ENCODE measurements at places on chromosomes 2 and 18.

GRCh38 chr2:189273734-189274133 is 94.2 kb upstream of the COL5A2 start:
- DNase-seq: no peak

DNA sequence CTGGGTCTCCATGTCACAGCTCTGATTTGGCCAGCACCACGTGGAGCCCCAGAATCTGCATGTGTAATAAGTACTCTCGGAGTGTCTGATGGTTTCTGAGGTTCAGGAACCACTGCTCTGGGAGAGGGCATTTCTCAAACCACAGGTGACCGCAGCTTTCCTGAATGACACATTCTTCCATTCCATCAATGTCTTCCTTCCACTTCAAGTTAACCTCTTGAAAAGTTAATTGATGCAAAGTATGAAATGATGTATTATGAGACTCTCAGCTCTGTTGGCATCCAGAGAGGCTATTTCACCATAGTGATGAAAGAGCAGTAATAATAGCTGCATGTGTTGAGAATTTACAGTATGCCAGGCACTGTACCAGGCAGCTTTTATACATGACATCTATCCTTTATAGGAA is 61.3 kb upstream of the CRIM1 start:
- no peak for DNase-seq

- DNase-seq: no peak
Measured at GRCh38 chr18:31099450-31100230, 2.6 kb downstream of the DSC2 start.

DNA sequence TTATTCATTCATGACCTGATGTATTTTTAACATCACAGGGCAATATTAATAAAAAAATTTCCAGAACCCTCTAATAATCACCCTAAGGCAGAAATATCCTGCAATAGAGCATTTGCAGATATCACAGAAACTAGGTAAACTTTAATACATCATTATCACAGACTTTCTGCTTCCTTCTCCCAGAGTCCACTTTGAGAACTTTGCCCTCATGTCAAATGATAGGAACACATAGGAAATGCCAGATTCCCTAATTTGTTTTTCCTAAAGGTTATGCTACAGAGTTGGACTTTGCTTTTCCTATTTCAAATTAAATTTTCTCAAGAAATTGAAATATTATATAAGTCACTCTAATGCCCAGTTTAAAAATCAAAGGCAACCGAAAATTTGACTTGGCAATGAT is 352.8 kb upstream of the LRP1B start:
- no peak for DNase-seq

- DNase-seq: no peak
Measured at GRCh38 chr18:50199346-50199855, 4.5 kb upstream of the MYO5B start.

- no peak for DNase-seq
Measured at GRCh38 chr2:190984595-190984994, 29.4 kb downstream of the STAT1 start.

GRCh38 chr18:32243358-32243757 is 53.5 kb downstream of the MEP1B start:
- DNase-seq: no peak

GRCh38 chr2:14257801-14258507 is 374.6 kb upstream of the LRATD1 start:
- no peak for DNase-seq

DNA sequence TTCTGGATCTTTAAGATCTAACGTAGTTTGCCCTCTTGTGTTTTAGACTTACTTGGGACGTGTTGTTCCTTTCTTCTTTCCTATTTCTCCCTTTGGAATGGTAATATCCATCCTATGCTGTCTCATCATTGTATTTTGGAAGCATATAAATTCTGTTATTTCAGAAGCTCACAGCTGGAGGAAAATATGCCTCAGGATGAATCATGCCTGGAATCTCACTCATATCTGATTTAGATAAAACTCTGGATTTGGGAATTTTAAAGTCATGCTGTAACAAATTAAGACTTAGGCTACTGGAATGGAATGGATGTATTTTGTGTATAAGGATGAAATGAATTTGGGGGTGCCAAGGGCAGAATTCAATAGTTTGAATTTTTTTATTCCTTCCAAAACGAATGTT is 245.2 kb upstream of the GULP1 start:
- DNase-seq: no peak

- DNase-seq: no peak
Measured at GRCh38 chr2:84880645-84881521, at the start of gene TRABD2A. TSS of gene TRABD2A (minus strand) at chr2:84881084. CDS start at chr2:84881039, 45 bp downstream.

DNA sequence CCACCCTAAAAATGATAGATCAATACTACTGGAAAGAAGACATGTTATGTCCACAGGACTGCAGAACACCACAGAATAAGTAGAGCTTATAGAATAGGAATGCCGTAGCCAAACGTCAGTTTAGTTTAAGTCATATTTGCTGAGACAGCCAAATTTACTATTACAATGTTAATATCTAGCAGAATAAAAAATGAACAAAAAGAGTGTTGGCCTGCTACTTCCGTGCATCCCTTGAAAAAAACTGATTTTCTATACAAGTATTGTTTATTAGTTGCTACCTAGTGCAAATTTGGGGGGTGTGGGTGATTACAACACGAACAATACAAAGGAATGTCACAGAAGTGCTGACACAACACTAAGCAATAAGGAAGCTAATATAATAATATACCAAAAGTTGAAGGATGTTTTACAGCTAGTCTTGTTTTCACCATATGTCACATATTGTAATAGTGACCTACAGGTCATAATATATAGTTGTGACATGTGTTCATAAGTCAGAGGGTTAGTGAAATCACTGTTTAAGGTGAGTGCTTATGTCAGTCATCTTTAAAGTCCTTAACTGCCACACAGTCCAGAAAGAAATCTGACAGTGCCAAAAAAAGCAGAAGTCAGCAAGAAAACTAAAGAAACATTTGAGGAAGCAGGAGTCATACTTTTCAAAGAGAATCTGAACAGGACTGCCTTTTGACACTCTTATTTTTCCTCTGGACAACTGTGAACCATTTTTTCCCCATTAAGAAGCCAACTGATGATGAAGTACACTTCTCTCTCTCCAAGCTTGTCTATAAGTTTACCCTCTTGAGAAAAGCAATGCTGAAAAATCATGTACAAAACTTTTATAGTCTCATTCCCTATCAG is 376.4 kb downstream of the ZEB2 start:
- DNase-seq: no peak

- DNase-seq: no peak
Measured at GRCh38 chr2:2871480-2872308, 505.9 kb downstream of the EIPR1 start.

- DNase-seq: no peak
Measured at GRCh38 chr2:189285349-189285748, 105.8 kb upstream of the COL5A2 start.

DNA sequence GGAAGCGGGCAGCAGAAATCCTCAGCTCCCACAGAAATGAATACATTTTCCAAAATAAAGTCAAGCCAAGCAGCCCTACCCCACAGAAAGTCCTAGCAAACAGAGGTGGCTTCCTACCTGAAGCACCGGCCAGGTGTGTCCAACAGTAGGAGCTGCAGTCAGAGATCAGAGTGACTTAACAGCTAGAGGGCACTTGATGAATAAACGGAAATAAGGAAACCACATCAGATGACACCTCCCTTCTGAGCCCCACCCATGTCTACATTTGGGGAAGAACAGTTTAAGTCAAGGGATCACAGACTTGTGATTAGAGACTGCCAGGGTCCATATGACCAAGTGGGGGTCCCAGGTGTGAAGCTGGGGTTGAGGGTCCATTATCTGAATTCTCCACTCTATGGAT is at the start of gene CXCR1:
Gene CXCR1, minus strand, starts transcription at position 172 of the 400 bp plus-strand sequence. CDS start 1,751 bp downstream, outside the sequence.
- DNase-seq: no peak

GRCh38 chr2:180707175-180707883 is 273.1 kb upstream of the UBE2E3 start:
- no peak for DNase-seq

DNA sequence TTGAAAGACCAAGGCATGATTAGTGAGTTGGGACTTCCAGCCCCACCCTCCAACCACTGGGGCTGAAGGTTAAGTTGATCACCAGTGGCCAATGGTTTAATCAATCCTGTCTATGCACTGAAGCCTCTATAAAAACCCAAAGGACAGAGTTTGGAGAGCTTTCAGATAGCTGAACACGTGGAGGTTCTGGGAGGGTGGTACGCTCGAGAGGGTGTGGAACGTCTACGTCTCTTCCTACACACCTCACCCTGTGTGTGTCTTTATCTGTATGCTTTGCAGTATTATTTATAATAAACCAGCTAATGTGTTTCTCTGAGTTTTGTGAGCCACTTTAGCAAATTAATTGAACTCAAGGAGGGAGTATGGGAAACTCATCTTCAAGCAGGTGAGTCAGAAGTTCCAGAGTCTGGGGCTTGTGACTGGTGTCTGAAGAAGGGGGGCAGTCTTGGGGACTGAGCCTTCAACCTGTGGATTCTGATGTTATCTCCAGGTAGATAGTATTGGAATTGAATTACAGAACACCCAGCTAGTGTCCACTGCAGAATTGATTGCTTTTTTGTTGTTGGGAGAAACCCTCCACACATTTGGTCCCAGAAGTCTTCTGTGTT is 20.3 kb downstream of the ACTR3 start:
- DNase-seq: no peak

- DNase-seq: no peak
Measured at GRCh38 chr2:222180619-222181018, 118.2 kb downstream of the PAX3 start.

DNA sequence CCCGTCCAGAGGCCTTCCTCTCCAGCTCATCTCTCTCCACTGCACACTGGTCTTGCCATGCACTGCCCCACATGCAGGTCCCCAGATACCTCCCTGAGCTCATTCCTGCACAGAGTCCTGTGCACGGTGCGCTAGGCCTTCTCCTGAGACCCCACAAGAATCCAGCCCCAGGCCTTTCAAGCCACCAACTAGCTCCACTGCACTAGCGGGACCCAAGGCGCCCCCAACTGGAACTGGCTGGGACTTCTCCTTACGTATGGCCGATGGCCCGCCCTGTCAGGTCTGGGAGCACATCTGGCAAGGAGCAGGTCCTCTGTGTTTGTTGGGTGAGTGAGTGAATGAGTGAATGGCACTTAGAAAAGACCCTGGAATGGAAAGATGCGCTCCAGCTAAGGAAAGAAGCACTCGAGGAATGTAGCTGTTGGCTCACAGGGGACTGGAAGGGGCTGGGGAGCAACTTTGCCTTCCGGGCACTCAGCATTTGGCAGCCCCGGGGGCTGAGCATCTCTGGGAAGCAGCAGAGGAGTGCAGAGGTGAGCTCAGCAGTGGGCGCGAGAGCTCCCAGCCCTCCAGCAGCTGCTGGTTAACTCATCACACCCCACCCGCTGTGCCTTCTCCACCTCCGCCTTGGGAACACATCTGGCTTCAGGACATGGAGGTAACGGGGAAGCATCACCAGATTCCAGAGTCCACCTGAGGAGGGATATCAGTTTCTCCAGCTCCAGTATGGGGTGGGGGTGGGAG is 223.1 kb downstream of the GLI2 start:
- peak; percentile 41 for DNase-seq

GRCh38 chr2:8693157-8693821 is 11.4 kb downstream of the ID2 start:
- peak; percentile 82 for DNase-seq

DNA sequence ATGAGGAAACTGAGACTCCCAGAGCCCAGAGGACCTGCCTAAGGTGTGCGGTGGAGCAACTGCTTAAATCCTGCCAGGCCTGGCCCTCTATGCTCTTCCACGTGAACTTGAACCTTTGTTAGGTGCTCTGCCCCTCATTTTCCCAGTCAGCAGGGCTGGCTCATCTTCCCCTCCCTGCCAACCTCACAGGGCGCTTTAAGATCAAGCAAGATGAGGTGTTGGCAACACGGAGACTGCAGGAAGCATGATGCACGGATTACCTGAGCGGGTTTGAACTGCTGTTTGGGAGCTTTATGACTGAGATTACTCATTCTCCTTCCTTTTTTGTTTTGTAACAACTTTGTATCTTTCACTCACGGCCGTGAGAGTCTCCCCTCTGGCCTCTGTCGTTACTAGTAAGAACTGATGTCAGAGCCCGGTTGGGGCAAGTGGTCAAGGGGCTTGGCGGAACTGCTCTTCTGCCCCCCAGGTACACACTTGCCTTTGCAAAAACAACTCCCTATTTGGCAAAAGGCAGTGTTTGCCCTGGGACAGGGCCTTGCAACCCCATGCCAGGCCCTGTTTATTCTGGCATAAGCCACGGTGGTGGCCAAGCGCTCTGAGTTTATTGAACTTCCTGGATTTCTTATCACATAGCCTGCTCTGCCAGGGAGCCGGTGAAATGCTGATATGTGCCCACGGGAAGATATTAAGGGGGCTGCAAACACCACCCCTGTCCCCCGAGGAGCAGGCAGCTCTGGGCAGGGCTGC is 127.8 kb downstream of the INHBB start:
- DNase-seq: no peak

DNA sequence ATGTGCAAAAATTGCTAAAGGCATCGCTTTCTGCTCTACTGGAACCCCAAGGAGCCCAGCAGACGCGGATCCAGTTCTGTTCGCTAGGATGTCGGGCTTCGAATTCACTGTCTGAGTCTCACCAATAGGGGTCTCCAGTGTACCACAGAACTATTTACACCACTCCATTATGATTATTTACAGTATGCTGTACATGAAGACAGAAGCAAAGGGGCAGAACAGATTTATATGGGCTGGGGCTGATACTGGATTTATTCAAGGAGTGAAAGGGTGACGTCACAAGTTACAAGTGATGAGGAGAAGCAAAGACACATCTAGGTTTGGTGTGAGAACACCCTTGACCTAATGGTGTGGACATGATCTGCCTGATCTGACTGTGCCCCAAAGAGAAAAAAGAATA is 185.3 kb upstream of the ATP5MC3 start:
- peak; percentile 39 for DNase-seq

DNA sequence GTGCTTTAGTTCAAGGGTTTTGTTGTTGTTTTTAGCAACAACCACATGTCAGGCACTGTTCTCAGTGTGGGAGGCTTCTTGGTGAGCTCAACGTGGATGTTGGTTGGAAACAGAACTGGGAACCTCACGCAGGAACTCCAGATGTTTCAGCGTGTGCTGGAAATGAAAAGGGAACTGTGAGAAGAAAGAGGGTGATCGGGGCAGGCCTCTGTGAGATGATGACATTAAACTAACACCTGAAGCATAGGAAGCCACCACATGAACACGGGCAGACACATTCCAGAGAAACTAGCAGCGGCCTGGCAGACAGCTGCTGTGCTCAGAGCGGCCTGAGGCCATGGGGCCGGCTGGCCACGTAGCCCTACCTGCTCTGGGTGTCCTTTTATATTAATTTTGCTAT is 66.4 kb downstream of the COA5 start:
- no peak for DNase-seq

DNA sequence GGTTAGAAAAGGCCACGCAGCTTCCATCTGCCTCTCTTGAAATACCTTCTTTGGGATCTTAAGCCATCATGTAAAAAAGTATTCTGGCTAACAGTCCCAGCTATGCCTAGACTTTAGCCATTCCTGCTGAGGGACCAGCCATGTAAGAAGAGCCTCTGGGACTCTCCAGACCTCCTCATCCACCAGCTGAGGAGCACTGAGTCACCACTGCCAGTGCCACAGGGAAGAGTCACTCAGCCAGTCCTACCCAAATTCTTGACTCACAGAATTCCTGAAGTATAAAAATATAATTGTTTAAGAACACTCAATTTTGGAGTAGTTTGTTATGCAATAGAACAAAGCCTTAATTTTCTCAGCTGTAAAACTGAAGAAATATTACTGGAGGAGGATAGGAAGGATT is 436.7 kb downstream of the ZEB2 start:
- DNase-seq: no peak

Data from BE2C (cell line).